LoVo (cell line): ENCODE measurements at places on chromosomes 12 and 14.

GRCh38 chr12:49672301-49673217 is 34.6 kb downstream of the FMNL3 start:
- DNase-seq, result no peak

- DNase-seq, result no peak
These were observed 50.6 kb upstream of the FUT8 start for GRCh38 chr14:65361920-65362319.

DNA sequence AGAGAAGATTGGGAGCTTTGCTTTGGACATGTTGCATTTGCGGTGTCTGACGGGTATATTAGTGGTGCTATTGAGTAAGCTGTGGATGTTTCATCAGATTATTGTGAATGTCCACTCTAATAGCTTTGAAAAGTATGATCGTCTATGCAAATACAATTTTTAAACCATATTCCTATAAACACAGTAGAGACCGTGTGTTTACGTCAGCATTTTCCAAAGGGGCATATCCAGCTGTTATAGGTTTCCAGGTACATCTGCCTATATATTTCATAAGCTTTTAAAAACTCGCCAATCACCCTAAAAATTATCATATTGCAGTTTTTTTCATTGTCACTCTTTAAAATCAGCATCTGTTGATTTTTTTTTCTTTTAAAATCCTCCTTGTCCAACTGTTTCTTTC is 91.7 kb downstream of the NKX2-1 start:
- no peak for DNase-seq

DNA sequence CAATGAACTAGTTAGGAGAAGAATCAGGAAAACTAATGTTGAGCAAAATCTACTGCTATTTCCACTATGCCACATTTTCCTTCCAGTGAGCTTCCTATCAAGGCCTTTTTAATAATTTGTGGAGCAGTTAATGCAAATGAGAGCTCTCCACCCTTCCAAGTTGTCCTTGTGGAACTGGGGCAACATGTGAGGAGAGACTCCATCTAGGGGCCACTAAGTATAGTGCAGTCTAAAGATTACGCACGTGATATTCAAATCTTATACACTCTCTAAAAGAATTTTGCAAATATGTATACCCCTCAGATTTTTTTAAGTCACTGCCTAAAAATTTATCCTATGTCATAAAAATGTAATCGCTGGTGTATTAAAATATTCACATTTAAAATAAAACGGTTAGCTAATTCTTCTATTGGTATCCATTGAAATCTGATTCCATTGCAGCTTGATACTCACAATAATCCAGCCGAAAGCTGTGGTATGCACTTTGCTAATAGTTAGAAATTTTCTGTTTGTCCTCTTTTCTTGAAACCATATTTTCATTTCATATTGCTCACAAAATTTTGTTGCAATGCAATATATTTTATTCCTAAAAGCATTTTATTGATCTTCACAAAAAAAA is 100.1 kb downstream of the PAH start:
- peak; percentile 43 for DNase-seq

- DNase-seq, result no peak
These were observed 39.8 kb downstream of the ELK3 start for GRCh38 chr12:96233939-96234461.

DNA sequence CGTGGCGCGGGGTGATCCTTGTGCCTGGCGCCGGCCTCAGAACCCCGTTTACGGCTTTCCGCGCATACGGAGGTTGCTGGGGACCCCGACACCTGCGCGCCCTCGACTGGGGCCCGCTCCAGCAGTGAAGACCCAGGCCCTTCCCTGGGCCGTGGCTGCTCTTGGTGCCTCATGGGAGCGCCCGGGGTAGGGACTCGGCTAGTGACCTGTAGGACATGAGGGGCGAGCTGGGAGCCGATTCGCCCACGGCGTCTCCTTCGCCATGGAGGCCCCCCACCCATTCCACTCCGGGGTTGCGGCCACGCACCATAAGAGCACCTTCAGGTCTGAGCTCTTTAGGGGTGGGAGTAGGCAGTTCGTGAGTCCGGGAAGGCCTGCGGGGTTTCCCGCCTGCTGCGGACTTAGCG is 14.2 kb upstream of the PAX9 start:
- no peak for DNase-seq

DNA sequence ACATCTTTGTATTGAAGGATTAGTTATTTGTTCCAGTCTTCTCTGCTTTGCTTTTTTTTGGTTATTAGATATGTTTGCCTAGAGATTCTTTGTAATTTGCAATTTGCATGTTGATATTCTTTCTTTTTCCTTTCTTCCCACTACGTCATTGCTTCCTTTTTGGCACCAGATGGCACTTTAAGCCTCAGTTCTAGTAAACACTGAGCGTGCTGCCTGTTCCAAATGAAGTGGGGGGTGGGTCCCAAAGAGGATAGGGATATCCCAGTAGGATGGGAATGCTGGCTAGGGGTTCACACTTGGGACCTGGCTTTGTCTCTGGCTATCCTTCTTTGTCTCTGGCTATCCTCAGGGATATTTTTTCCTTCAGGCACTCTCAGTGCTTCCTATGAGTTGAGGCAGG is 17.0 kb downstream of the EAPP start:
- DNase-seq, result no peak

DNA sequence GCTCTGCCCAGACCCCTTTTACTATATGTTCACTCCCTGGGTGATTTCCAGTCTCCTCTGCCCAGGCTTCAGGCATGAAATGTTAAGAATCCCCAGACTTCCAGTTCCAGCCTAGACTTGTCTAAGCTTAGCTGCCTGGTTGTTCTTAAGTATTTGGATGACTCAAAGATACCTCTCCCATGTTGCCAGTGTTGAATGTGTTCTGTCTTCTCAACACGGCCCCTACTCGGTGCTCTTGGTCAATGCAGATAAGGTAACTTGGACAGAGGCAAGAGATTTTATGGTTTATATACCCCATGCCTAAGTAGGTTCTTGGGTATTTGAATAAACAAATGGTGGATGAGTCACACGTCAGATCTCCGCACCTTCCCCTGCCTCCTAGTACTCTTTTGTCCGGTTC is 13.6 kb downstream of the PIWIL1 start:
- peak; percentile 65 for DNase-seq

GRCh38 chr12:131783915-131784541 is 44.2 kb upstream of the MMP17 start:
- DNase-seq, result no peak

- no peak for DNase-seq
These were observed 60.5 kb downstream of the PTPRQ start for GRCh38 chr12:80504389-80505163.

- no peak for DNase-seq
These were observed 18.8 kb downstream of the ACVRL1 start for GRCh38 chr12:51926064-51926632.

- DNase-seq, result no peak
These were observed 639.9 kb downstream of the DIO2 start for GRCh38 chr14:79571366-79571765.

DNA sequence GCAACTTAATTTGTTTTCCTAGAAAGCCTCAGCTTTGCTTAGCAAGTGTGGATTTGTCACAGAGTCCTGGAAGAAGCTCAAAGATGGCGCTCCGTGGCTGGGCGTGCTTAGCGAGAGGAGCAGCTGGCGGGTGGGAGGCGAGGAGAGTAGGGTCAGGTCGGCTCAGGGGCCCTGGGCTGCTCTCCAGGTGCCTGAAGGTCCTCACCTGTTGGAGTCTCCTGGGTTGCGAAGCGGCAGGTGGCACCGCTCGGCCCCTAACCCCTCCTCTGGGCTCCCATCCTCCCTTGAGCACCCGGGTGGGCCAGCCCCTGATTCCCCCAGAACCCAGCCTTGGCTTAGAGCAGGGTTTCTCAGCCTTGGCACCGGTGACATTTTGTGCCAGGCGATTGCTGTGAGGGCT is 25.1 kb downstream of the LRTM2 start:
- no peak for DNase-seq
